ENCODE measurements at places on chromosomes 12 and 14.

DNA sequence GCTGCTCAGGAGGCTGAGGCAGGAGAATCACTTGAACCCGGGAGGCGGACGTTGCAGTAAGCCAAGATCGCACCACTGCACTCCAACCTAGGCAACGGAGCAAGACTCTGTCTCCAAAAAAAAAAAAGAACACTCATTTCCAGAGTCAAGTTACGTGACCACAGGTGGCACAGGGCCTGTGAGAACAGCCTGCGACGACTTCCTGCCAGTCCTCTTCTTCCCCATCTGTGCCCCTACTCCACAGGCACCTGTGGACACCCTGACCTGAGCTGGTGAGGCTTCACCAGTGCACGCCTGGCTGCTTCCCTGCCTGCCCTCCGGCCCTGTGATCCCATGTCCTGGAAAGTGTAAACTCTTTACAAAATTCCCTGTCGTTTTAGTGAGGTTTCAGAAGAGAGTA lies 77.7 kb downstream of the PPP2R5C start:
- no peaks in the 10 kb centered on the region for H3K4me1 ChIP-seq
- H3K27ac ChIP-seq = no peak overlapping the region
- H3K27me3 ChIP-seq = no peaks in the 10 kb centered on the region
- H3K36me3 ChIP-seq = no peaks in the 10 kb centered on the region
- DNase-seq = no peak

DNA sequence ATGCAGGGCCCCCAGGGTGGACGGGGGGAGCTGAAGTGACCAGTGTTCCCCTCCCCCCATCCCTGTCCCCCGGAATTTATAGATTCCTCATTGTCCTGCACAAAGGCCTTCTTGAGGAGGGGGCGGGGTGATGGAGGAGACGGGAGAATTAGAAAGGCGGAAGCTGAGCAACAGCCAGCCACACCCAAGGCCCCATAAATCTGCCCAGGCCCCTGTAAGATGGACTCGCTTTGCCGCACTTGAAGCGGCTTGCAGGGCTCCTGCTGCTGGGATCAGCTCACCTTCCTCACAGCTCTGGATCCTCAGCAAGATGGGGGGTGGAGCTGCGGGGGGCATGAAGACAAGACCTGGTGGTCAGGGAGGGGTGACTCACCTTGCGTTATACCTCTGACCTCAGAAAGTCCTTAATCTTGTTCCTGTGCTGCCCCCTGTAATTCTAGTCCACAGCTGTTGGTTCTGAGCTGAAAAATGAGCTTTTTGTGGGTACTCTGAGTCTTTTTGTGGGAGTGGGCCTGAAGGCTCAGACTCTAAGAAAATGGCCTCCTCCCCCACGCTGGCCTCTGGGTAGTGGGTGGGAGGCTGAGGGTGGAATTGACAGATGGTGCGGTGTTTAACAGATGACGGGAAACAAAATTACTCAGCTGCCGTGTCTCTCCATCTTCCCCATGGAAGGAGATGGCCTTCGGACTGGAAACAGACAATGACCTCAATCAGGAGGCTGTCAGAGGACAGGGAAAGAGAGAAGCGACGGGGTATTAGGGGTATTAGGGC lies 15.8 kb upstream of the ANKRD33 start:
- H3K36me3 ChIP-seq = no peaks in the 10 kb centered on the region
- H3K4me3 ChIP-seq = no peak overlapping the region
- no peak for DNase-seq
- H3K27me3 ChIP-seq = no peaks in the 10 kb centered on the region

- no peaks in the 10 kb centered on the region for H3K36me3 ChIP-seq
- H3K27me3 ChIP-seq = no peaks in the 10 kb centered on the region
- no peak overlapping the region for H3K27ac ChIP-seq
- no peak overlapping the region for H3K4me3 ChIP-seq
- H3K4me1 ChIP-seq = no peaks in the 10 kb centered on the region
Observed at GRCh38 chr12:20030826-20031225, 337.5 kb upstream of the PDE3A start.

GRCh38 chr12:107320033-107320928 lies 226.9 kb upstream of the CRY1 start:
- no peaks in the 10 kb centered on the region for H3K4me1 ChIP-seq
- no peak overlapping the region for H3K4me3 ChIP-seq
- no peak for DNase-seq
- no peaks in the 10 kb centered on the region for H3K27me3 ChIP-seq
